Pancreas (tissue), 10 donors: ENCODE measurements at places on chromosomes 2 and 18. TPM values are rescaled to one million over a fixed set of nuclear protein-coding genes. Genes with fewer than 3 reads are reported as not detected.

Gene TGFA
- 13.2 TPM for total RNA-seq

Gene PLGLB2
- not detected for total RNA-seq

Gene LCT
- 0.06 TPM for total RNA-seq

Gene OTOS
- total RNA-seq: not detected

Gene GNLY
- not detected for total RNA-seq

Gene HES6
- total RNA-seq: 8.8 TPM

Gene SPTBN1
- total RNA-seq: 136 TPM

Gene CD8B
- not detected for total RNA-seq

Gene TTC31
- 11.3 TPM for total RNA-seq

Gene DLX2
- not detected for total RNA-seq

Gene UGT1A5
- total RNA-seq: not detected

Gene ALK
- 0.09 TPM for total RNA-seq

- no peak for DNase-seq
Observed at GRCh38 chr2:79640001-79640400, 127.2 kb downstream of the CTNNA2 start.

- DNase-seq: peak; percentile 75
Observed at GRCh38 chr2:147844697-147845410, at the start of gene ACVR2A. ACVR2A (plus strand) TSS chr2:147845029; CDS start chr2:147845153, 124 bp downstream.

GRCh38 chr2:126901459-126901858 is 2.8 kb downstream of the TEX51 start:
- no peak for DNase-seq

DNA sequence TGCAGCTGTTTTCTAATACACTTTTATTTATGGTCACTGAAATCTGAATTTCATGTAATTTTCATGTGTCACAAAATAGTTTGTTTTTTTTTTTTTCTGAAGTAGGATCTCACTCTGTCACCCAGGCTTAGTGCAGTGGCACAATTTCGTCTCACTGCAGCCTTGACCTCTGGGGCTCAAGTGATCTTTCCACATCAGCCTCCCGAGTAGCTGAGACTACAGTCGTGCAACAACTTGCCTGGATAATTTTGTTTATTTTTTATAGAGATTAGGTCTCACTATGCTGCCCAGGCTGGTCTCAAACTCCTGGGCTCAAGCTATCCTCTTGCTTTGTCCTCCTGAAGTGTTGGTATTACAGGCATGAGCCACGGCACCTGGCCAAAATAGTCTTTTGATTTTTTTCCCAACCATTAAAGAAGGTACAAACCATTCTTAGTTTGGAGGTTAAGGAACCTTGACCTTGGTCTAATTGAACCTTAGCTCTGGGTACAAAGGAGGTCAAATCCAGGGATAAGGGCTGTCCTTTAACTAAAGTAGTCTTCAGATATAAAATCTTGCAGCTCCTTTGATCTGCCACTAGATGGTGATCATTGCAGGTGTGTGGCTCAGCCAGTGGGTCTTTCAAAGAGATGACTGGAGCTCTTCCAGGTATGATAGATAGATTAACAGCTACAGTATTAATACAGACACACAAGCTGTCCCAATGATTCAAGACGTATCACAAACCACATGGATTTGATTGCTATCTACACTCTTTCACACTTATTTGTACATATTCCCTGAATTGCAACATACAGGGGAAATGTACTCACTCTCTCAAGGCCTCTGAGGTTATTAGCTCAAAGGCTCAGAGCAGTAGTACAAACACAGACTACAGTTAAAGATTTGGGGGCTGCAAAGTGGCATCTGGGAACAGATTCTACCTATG is 4.7 kb upstream of the KRCC1 start:
- DNase-seq: no peak

DNA sequence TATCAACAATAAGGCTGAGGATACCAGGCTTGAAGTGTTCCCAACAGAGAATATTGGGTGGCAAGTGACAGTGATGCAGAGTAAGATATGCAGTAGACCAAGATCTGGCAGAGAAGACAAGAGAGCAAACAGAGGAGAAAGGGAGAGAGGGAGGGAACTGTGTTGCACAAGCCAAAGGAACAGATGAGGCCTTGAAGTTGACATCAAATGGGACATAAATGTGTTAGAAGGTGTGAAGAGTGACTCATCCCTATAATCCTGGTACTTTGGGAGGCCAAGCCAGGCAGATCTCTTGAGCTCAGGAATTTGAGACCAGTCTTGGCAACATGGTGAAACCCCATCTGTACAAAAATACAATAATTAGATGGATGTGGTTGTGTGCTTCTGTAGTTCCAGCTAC is 342.9 kb downstream of the PARD3B start:
- no peak for DNase-seq

- no peak for DNase-seq
Observed at GRCh38 chr18:79511671-79512301, 116.1 kb downstream of the NFATC1 start.

DNA sequence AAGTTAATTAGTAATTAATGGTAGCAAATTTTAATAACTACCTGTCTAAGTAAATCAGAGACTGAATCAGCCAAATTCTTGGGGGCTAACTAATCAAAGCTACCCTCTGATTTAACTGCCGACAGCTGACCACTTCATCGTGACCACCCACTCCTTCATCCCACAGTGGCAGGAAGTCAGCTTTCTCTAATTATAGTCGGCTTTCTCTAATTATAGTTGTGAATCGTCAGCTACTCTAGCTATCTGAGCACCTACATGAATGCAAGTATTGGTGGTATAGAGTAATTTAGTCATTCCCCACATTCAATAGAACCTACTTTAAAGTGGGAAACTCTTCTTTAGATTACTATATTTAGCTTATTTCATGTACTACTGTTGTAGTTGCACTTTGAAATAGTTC is 185.5 kb downstream of the PTGR3 start:
- DNase-seq: no peak

DNA sequence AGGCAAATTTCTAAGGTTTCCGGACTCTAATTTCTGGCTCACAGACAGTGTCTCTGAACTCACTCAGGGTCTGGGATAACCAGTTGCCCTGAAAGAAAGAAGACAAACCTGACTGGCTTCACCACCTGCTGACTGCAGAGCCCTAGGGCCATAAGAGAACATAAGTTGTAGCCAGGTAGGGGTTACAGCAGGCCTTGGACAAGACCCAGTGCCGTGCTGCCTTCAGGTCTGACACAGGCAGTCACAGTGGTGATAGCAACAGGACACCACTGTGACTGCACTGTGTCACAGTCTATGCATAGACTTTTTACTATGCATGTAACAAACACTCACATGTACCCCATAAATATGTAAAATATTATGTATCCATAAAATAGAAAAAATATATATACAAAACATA is 508.5 kb downstream of the PID1 start:
- no peak for DNase-seq

GRCh38 chr2:12773586-12774394 is 57.1 kb downstream of the TRIB2 start:
- DNase-seq: no peak

GRCh38 chr2:237594514-237594871 is 4.0 kb upstream of the RAB17 start:
- no peak for DNase-seq

DNA sequence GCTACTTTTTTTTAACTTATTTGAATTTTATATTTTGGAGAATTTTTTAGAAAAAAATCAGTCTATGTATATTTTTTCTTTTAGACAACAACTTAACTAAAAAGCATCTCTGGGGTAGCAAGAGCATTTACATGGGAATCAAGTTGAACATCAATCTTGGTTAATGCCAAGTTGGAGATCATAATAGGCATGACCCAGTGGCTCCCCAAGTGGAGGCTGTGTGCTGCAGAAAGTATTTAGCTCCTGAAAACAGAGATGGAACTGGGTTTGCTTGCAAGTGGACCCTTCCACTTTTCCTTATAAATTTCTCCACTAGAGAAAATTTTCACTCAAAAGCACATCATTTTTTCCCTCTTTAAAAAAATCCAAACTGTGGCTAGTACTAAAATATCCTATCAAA is 23.9 kb upstream of the CAVIN2 start:
- DNase-seq: no peak

GRCh38 chr2:187338679-187339121 is 109.4 kb downstream of the CALCRL start:
- DNase-seq: no peak

GRCh38 chr18:42030586-42031182 is 75.7 kb downstream of the PIK3C3 start:
- no peak for DNase-seq

DNA sequence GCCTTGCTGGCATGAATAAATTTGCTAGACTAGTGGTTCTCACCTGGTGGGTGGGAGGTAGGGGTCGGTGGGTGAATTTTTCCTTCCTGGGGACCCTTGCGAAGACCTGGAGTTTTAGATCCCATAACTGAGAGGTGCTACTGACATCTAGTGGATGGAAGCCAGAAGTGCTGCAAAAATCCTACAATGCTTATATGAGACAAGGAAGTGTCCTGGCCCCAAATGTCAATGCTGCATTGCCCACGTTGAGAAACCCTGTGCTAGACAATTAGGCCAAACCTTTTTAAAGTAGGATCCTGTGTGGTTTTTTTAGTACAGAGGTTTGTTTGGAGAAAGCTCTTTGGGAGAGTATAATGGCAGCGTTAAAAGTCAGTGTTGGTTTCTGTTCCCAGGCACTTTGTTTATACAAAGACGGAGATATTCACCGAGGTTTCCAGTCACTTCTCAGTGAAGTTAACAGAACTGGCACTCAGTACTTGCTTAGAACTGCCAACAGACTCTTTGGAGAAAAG is 9.6 kb downstream of the SERPINB8 start:
- peak; percentile 44 for DNase-seq

GRCh38 chr2:216710551-216711301 is 15.4 kb upstream of the IGFBP5 start:
- DNase-seq: no peak

DNA sequence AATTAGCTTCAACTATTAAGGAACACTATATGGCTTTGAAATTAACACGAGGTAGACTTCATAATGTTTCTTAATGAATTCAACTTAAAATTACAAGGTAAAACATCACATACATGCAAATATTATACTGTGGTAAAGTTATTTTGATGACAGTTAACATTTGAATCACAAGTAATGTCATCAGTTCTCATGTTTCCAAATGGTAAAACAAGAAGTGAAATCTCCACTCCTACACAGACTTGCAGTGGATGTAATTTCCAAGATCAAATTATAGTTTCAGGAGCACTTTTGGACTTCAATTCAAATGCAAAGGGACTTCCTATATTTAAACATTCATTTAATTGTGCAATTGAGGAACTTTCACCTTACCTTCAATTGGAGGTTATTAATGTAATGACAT is 39.1 kb downstream of the C18orf54 start:
- no peak for DNase-seq

DNA sequence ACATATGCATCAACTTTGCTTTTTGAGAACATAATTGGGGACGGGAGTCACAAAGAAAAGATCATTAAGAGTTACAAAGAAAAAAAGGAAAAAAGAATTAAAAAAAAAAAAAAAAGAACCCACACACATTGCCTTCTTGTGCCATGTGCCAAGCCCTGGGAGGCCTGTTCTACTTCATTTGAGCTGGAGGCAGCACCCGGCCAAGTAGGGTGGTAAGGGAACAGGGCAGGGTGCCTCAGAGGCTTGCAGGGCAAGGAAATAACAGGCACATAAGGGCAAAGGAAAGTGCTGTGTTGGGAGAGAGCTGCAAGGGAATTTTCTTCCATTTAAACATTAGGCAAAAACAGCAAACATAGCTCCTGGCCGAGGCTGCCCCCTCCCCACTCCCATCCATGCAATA is 418.0 kb downstream of the TMEM182 start:
- no peak for DNase-seq

GRCh38 chr2:42523341-42523740 is 29.6 kb upstream of the KCNG3 start:
- DNase-seq: no peak

- no peak for DNase-seq
Observed at GRCh38 chr2:6946722-6947121, 29.5 kb downstream of the RNF144A start.

DNA sequence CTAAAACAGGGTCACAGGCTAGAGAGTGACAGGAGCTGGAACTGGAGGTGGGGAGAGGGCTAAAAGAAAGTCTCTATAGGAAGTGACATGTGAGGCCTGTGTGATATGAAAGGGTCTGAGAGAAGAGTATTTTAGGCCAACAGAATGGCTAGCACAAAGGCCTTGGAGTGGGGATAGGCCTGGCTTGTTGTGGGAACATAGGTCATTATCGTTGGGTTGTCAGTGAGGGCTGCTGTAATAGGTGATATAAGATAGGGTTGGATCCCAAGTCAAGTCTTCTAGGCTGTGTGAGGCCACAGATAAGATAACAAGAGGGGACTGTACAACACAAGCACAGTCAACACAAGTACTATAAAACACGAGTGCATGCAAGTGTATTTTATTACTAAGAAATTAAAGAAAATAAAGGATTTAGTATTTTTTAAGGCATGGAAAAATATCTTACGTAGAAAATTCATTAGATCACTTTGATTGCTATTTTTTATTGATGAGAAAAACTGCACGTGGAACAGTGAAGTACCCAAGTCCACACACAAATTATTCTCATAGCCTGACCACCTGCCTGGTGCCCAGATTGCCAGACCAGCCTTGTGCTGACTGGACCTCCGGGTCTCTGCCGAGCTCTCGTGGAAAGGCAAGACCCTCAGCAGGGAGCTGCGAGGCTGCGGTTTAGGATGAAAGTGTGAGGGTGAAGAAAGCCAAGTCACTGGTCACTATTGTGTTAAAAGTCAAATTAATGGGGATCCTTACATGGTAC is 14.1 kb downstream of the LTBP1 start:
- DNase-seq: no peak

DNA sequence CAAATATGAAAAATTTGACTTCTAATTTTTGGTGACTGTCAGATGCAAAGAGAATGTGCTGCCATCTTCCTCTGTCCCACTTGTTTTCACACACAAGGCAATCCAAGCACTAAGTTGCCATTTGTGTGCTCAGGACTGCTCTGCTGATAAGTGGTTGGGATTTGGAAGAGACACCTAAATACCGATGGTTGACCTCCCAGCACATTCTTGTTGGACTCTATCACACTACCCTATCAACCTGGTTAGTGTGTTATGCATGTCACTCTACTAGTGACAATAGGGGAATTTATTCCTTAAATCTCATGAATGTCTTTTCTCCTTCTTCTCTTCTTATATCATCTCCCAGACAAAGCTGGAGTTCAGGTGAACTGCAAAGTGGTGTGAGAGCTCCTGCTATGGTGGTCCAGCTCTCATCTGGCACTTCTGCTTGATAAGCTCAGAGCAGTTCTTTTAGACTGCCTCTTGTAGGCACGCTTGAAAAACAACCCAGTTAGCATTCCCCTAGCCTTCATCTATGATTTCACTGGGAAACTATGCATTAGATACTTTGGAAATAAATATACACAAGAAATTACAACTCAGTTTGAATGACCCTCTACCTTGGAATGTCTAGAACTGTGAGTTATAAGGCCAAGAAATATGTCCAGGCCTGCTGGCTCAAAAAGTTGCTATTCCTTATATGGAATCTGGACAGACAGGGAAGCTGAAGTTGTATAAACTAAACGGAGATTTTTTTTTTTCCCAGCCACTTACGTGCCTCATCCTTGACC is 404.8 kb downstream of the MEIS1 start:
- DNase-seq: no peak
